Activated CD8-positive, alpha-beta memory T cell treated with anti-CD3 and anti-CD28 coated beads for 1 hour (primary cell): ENCODE measurements at places on chromosomes 5 and 9.

GRCh38 chr5:40442346-40442745 lies 237.4 kb upstream of the PTGER4 start:
- no peak for DNase-seq

DNA sequence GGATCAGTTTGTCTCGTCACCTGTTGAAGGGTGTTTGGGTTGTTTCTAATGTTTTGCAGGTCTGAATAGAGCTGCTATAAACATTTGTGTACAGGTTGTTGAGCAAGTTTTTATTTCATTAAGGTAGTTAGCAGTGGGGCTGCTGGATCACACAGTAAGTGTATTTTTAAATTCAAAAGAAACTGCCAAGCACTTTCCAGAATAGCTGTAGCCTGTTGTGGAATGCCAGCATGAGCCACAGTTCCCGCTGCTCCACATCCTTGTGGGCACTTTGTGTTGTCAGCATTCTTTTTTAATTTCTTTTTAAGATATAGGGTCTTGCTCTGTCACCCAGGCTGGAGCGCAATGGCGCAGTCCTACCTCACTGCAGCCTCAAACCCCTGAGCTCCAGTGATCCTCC lies 14.5 kb downstream of the FBXW5 start:
- DNase-seq, result no peak

DNA sequence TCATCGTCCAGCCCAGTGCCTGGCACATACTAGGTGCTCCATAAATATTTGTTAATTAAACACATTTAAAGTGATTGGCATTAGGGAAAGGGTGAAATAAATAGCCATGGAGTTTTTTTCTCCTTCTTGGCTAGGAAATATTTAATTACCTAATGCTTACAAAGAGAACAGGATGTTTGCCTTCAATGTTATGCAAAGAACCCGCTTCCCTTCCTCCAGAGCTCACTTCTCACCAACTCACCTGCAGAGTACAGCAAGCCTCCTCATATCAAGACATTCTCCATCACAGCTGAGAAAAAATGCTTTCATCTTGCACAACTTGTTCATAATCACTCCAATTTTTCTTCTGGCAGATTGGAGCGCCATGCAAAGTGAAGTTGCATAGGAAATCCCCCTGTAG lies 161.7 kb upstream of the STK32A start:
- no peak for DNase-seq

- no peak for DNase-seq
These were observed 5.0 kb downstream of the PPARGC1B start for GRCh38 chr5:149735066-149735465.

GRCh38 chr5:72355706-72356299 lies 35.6 kb downstream of the PTCD2 start:
- no peak for DNase-seq

DNA sequence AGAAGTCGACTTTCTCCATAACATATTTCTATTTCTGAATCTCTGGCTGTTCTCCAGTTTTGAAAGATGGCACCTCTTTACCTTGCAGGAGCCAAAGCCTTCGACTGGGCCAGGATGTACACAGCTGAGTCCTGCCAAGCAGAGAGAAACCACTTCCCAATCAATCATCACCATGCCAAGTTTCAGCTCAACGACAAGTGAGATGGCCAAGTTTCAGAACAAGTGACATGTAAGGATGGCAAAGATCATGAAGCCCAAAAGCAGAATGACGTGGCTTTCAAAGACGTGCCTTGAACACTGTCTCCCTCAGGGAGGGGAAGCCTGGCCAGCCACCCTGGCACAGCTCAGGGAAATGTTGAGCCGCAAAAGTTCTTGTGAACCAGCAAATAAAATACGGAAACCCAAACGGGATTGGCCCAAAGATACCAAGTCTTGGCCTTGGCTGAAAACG lies 17.7 kb downstream of the STK10 start:
- DNase-seq, result no peak

- DNase-seq, result no peak
These were observed 64.0 kb upstream of the XPA start for GRCh38 chr9:97761056-97761598.

- DNase-seq, result no peak
These were observed 45.1 kb downstream of the PRRT1B start for GRCh38 chr9:131590449-131590848.

DNA sequence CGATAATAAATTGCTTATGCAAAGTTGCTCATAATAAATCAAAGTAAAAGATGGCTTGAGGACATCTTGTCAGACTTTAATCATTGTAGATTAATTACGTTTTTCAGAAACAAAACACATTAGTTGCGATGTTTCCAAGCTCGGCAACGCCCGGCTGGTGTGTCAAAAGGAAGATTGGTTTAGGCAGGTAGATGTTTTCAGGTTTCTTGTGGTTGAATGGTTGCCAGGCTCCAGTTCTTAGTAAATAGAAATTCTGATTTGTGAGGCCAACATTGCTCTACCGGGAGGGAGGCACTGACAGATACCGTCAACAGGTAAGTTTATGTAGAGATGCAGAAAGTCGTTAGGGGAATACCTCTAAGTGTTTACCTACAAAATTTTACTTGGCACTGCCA lies 280.3 kb downstream of the NPR3 start:
- no peak for DNase-seq

GRCh38 chr9:28073270-28073669 lies 500.0 kb upstream of the C9orf72 start:
- DNase-seq, result no peak

GRCh38 chr9:35903049-35903448 lies 3.0 kb upstream of the HRCT1 start:
- no peak for DNase-seq

DNA sequence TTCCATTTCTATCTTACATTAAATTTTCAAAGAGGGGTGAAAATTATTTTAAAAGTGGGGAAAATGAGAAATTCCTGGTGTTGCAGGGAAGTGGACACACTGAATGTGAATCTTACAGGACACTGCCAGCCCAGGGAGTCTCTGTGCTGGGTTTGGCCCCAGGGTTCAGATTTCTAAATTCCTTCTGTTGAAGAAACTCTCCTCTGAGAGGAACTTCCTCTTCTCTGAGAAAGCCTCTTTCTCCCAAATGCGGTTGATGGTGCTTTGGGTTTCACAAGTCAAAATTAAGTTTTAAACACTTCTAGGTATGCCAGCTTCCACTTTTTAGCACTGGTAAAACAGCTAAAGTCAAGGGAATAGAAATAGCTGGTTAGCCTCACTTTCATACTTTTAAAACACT lies 317.9 kb upstream of the ITGA1 start:
- no peak for DNase-seq

GRCh38 chr9:1013021-1013420 lies 36.6 kb downstream of the DMRT3 start:
- no peak for DNase-seq

DNA sequence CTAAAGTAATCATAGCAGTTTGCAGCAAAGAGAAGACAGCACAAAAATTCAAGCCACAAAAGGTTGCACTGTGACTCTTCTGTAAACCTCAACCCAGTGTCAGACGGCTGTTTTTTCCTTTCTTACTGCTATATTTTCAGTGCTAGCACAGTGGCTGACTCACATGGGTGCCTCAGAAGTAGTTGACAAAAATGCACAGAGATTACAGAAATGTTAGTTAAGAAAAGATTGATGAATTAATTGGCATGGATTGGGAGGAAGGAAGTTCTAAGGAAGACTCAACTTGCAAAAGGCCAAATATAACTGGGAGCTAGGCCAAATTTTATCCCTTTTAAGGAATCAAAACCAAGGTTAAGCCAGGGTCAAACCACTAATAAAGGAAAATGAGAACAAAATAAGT lies 43.7 kb upstream of the ITGA1 start:
- no peak for DNase-seq

DNA sequence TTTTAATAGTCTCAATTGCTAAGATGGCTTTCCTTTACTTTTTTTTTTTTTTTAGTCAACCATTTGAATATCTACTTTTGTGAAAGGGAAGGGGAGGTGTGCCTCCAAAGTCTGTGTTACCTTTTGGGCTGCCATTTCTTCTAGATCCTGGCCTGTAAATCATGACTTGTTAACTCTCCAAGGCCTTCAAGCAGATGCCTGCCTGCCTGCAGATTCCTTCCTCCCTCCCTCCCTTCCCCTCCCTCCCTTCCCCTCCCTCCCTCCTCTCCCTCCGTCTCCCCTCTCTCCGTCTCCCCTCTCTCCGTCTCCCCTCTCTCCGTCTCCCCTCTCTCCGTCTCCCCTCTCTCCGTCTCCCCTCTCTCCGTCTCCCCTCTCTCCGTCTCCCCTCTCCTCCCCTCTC lies 73.1 kb downstream of the COMMD10 start:
- no peak for DNase-seq

DNA sequence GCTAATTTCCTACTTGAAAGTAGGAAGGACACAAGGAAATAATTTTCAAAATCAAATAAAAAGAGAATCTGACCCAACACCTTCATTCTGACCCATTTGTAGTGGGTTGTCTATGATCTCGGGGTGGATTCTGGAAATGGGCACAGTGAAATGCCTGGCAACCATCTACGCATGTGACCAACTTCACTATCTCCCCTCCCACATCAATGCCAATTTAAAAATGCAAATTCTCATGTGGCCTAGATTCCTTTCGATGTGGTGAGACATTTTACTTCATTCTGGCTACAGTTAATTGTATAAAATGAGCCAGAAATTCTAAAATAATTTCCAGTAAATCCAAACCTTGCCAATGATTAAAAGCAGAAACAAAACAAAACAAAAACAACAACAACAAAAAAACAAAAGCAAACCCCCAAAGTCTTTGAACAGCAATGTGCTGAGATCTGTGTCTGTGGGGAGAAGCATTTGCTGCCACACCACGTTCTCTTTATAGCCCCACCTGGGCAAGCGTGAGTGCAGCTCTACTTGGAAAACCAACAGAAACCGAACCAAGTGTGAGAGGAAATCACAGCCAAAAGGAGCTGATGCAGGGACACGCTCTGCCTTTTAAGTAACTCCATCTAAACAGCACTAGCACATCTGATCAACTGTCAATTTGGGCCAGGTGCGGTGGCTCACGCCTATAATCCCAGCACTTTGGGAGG lies 59.0 kb downstream of the USP20 start:
- DNase-seq, result no peak

GRCh38 chr9:34741628-34742027 lies 31.7 kb upstream of the CCL21 start:
- no peak for DNase-seq

- no peak for DNase-seq
These were observed 140.9 kb downstream of the SLC25A46 start for GRCh38 chr5:110879675-110880074.

DNA sequence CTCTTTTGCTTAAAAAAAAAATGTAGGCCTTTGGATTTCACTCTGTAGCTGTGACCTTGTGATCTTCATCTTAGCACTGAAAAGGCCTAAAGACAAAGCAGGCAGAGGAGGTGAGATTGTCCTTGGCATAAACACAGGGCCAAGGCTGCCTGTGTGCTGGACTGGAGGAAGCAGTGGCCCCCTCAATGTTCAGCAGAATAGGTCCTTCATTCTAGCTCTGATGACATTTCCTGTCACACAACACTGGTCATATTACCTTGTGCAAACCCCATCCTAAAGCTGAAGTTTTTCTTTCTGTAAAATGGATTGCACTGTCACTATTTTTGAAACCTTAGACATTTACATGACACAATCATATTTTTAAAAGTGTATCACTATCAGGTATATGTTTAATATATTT lies 147.4 kb downstream of the INSYN2B start:
- DNase-seq, result no peak

DNA sequence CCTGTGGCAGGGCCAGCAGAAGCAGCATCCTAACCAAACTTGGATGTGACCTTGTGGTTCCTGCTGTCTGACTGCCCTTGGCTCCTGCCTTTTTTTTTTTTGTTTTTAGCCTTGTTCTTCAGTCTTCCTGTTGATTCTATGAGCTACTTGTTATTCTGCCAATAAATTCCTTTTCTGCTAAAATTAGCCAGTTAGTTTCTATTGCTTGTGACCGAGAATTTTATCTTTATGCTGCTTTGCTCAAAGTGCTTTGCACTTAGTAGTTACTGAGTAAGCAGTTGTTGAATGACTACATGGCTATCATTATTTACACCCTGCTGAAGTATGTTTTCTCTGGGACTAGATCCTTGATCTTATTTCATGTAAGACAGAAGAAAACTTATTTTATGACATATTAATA lies 20.8 kb upstream of the ATG10 start:
- no peak for DNase-seq

GRCh38 chr5:178068293-178068692 lies 45.0 kb upstream of the N4BP3 start:
- DNase-seq, result no peak

GRCh38 chr5:179738742-179739141 lies 6.1 kb downstream of the MAML1 start:
- no peak for DNase-seq

DNA sequence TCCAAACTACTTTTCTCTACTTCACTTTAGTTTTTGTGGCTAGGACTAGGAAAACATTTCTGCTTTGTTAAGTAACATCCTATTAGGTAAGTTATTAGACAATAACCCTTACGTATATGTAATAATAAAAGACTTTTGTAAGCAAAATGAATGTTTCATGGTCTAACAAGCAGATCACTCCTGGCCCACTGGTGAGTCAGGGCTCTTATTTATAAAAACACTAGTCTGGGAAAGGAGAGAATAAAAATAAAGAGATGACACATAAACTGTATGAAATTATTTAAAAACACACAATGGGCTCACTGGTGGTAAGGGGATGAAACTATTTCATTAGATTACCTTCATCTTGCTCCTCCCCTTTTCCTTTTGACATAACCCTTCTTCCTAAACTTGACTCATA lies 2212.2 kb upstream of the ACO1 start:
- no peak for DNase-seq

GRCh38 chr5:32059761-32060530 lies 114.2 kb downstream of the GOLPH3 start:
- DNase-seq, result no peak

- no peak for DNase-seq
These were observed 199.4 kb downstream of the MEF2C start for GRCh38 chr5:88683506-88684135.

DNA sequence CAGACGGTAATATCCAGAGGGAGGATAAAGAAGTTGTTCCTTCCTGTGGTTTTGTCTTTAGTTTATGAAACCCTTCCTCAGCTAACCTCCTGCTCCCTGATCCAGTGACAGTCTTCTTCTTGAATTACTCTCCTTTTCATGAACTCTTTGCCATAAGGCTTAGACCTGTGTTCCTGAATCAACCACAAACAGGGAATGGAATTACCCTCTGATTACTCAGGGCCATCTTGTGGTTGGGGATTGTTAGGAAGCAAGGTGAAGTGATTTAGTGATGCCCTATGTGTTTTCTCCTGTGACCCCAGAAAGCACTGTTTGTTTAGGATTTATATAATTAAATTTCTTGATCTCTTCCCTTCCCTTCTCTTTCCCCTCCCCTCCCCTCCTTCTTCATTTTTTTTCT lies 409.1 kb downstream of the TAF11L14 start:
- DNase-seq, result no peak

GRCh38 chr5:6729386-6730310 lies 16.4 kb downstream of the TENT4A start:
- DNase-seq, result no peak
